ENCODE measurements at places on chromosomes 13 and 19.

DNA sequence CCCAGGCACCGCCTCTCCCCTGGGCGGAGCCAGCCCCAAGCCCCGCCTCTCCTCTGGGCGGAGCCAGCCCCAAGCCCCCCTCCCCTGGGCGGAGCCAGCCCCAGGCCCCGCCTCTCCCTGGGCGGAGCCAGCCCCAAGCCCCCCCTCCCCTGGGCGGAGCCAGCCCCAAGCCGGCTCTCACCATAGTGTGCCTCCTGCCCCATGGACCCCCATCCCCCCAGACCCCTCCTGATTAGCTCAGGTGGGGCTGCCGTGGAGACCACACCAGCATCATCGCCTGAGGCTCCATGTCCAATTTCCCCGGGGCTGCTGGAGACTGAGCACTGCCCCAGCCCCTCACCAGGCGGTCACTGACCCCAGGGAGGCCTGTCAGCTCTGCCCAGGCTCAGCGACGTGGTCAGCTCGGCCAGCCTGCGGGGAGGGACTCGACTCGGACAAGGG, 4.2 kb upstream of the MADCAM1 start:
- no peak for DNase-seq

- no peak for DNase-seq
Observed at GRCh38 chr13:94557684-94558235, 38.2 kb downstream of the TGDS start.

GRCh38 chr13:29379281-29379680, 216.2 kb downstream of the SLC7A1 start:
- no peak for DNase-seq

DNA sequence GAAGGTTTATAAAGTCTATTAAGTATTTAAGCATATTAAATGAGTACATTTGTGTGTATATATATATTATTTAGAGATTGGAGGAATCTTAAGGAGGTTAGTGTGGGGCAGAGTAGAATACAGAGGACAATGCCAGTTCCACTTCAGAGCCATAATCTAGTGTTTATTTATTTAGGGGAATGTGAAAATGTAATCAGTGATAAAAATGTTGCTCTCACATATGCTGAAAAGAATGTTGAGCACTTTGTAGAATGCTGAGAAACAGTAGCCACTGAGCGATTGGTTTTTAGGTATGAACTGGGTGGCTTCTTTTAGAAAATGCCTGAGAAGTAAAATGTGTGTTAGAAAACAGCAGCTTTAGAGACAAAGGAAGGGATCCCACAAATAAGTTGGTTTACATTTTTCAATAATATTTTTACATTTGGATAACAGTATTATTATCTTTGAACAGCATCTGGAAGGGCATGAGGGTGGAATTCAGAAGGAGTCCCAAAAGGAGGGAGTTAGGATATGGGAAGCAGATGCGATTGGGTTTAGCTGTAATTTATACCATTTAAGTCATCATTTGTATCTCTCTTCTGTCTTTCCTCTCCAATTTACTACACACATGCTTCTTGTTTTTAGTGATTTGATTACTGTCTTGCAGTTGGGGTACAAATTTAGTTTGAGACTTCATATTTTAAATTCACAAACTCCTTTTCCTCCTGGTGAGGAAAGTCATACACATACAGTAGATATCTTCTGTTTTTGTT, 68.6 kb downstream of the NDFIP2 start:
- no peak for DNase-seq
